ENCODE measurements at places on chromosomes 1 and 21. TPM values are rescaled to one million over a fixed set of nuclear protein-coding genes. Genes with fewer than 3 reads are reported as not detected.
A peak's percentile ranks its signal among the peaks of the same experiment; 100 is the strongest.

DNA sequence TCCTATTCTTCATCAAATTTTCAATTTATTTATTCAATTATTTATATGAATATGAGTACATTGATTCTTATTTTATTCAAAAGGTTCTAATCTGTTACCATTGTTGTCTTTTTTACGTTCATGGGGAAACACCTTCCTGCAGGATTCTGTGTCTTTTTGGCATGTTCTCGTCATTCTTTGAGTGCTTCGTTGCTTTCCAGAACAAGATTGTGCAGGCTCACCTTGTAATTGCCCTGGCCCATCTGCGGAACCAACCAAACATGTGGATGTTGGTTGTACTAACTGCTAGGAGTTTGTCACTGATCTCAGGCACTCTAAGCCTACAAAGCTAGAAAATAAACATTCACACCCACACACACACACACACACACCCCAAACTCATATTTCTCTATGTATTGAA, 182.1 kb downstream of the TTLL7 start:
- no peaks in the 10 kb centered on the region for H3K36me3 ChIP-seq
- DNase-seq: no peak
- H3K4me3 ChIP-seq: no peak overlapping the region

DNA sequence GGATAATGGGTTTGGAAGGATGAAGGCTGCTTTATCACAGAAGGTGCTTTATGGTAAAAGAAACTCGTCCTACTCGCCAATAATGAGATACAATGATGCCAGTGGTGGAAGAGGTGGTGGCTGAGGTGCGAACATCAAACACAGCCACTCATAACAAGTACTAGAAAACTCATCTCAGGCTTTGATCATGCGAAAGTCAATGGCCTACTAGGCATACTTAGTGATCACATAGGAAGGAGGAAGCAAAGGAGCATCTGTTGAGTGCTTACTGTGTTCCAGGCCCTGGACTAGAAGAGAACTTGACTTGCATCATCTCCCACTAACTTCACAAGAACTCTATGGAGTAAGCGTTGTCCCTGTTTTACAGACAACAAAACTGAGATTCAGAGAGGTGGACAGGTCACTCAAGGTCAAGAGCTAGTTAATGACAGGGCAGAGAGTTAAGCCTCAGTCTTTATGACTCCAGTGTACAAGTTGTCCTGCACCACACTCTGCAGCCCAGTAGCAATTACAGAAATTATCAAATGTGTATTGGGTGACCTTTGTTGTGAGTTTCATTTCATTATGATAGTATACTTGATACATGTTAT, 33.6 kb downstream of the RUNX1 start:
- no peak overlapping the region for H3K27ac ChIP-seq
- H3K36me3 ChIP-seq: no peaks in the 10 kb centered on the region
- no peak overlapping the region for H3K4me3 ChIP-seq

DNA sequence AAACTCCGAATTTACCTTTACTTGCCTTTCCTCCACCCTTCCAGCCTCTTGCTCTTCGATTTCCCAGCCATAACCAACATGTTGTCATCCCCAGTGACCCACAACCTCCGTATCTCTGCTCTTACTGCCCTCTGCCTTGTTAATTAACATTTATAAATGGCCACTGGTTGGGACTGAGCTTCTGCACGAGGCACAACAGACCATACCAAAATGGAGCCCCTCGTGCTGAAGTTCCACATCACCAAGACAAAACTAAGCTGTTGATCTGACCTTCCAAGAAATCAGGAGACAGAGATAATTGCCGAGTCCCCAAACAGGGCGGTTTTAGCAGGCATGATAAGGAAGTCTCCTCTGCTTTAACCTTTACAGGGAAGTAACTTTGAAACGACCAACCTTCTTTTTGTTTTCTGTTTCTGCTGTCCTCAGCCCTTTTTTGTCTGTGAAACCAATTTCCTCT, 71.9 kb downstream of the NMNAT2 start:
- H3K27ac ChIP-seq: no peak overlapping the region
- H3K4me3 ChIP-seq: no peak overlapping the region
- no peaks in the 10 kb centered on the region for H3K4me1 ChIP-seq
- no peaks in the 10 kb centered on the region for H3K36me3 ChIP-seq

GRCh38 chr1:41363591-41364320, 2.5 kb downstream of the FOXO6 start:
- no peaks in the 10 kb centered on the region for H3K27me3 ChIP-seq
- H3K36me3 ChIP-seq: no peaks in the 10 kb centered on the region
- H3K4me3 ChIP-seq: no peak overlapping the region
- H3K27ac ChIP-seq: no peak overlapping the region
- no peak for DNase-seq
- peaks cover 11% of the 10 kb centered on the region for H3K4me1 ChIP-seq

DNA sequence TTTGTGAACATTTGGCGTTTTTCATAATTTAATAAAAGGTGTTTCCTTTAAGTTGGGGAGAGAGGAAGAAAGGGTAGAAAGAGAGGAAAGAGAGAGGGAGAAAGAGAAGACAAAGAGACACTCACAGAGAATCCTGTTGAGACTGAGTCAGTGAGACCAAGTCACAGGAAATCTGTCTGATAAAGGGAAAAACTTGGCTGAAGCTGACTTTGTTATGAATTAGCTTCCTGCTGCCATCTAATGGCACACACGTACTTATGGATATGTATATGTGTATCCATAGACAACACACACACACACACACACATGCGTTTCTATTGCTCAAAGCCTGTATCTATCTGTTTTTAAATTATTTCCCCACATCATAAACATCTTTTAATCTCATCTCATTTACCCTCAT, 42.5 kb upstream of the DISC1 start:
- no peaks in the 10 kb centered on the region for H3K36me3 ChIP-seq
- H3K4me1 ChIP-seq: no peaks in the 10 kb centered on the region
- H3K4me3 ChIP-seq: no peak overlapping the region
- DNase-seq: peak; percentile 33

TRIM17 gene
- not detected for total RNA-seq

FCRL5 gene
- total RNA-seq: not detected

DNA sequence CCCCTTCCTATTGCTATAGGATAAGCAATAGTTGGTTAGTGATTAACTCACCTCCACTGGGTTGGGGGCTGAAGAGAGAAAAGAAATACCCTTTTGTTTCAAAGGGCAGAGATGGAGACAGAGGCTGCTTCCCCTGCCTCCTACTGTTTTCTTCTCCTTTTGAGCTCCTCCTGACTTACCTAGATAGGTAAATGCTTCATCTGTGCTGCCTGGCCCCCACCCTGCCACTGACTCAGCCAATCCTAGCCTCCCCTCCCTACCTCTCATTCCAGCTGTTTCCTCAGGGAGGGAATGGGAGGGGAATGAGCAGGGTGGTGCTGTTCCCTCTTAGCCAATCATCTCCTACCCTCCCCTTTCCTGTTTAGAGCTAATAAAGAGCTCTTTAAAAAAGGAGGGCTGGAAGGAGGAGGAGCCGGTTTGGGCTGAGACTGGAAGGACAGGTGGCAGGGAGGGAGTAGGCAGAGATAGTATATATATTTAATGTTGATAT, at the start of gene C1orf116:
Gene C1orf116 (minus strand): TSS at position 229 of the 490 bp plus-strand sequence. CDS start 5,158 bp downstream, outside the sequence.
- peak within 1 kb of the TSS; percentile 46 for H3K4me3 ChIP-seq
- H3K36me3 ChIP-seq: no peaks in the 10 kb centered on the region
- H3K27ac ChIP-seq: no peak within 1 kb of the TSS

DNA sequence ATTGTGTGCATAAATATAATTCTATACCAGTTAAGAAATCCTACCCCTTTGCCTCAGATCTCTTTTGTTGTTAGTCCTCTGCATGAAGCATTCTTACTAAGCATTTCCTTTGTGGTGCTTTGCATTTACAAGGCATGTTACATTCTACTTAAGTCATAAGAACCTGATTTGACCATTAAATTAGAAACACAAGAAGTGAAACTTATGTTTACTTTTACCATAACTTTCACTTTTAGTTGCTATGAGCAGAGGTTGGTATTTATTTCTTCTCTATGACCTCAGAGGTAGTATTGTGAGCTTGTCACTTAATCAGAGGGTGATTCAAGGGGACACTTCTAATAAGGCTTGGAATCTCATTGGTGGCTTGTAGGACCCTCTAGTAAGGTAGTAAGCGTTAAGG, 9.0 kb downstream of the FAM20B start:
- H3K4me3 ChIP-seq: no peak overlapping the region
- H3K27ac ChIP-seq: no peak overlapping the region
- H3K36me3 ChIP-seq: no peaks in the 10 kb centered on the region
- DNase-seq: no peak
- H3K4me1 ChIP-seq: peaks cover 18% of the 10 kb centered on the region

FAM72D gene
- total RNA-seq: 16.3 TPM

- no peaks in the 10 kb centered on the region for H3K27me3 ChIP-seq
- no peak overlapping the region for H3K4me3 ChIP-seq
- H3K4me1 ChIP-seq: peaks cover 20% of the 10 kb centered on the region
Observed at GRCh38 chr1:183040547-183040971, 17.3 kb downstream of the LAMC1 start.

GRCh38 chr21:44087426-44088400, 19.5 kb upstream of the PWP2 start:
- no peak for DNase-seq
- H3K4me3 ChIP-seq: no peak overlapping the region
- no peak overlapping the region for H3K27ac ChIP-seq
- H3K36me3 ChIP-seq: peaks cover 22% of the 10 kb centered on the region
- no peaks in the 10 kb centered on the region for H3K27me3 ChIP-seq
- H3K4me1 ChIP-seq: no peaks in the 10 kb centered on the region

GRCh38 chr1:11790880-11791715, 14.7 kb downstream of the MTHFR start:
- no peaks in the 10 kb centered on the region for H3K36me3 ChIP-seq
- H3K27me3 ChIP-seq: no peaks in the 10 kb centered on the region
- H3K27ac ChIP-seq: peak overlapping the region; percentile 37
- DNase-seq: peak; percentile 72
- H3K4me1 ChIP-seq: peaks cover 71% of the 10 kb centered on the region

DNA sequence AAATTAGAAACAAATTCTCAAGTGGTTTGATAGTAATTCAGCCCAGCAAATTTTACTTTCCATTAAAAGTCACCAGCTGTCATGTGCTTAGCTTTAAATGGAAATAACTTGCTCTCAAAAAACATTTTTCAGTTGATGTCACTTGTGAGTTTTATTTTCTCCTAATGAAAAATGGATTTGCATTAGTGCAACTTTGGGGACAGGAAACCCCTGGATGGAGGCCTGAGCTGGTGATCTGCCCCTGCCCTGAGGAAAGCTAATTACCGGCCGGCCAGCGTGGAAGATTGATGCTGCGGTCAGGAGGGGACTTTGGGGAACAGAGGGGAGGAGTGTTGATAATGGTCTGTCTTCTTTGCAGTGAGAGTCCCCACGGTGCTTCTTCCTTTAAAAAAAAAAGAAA, 66.8 kb upstream of the ANGPTL1 start:
- DNase-seq: no peak
- no peaks in the 10 kb centered on the region for H3K27me3 ChIP-seq
- no peak overlapping the region for H3K4me3 ChIP-seq
- no peaks in the 10 kb centered on the region for H3K4me1 ChIP-seq
- no peaks in the 10 kb centered on the region for H3K36me3 ChIP-seq
- H3K27ac ChIP-seq: no peak overlapping the region

DNA sequence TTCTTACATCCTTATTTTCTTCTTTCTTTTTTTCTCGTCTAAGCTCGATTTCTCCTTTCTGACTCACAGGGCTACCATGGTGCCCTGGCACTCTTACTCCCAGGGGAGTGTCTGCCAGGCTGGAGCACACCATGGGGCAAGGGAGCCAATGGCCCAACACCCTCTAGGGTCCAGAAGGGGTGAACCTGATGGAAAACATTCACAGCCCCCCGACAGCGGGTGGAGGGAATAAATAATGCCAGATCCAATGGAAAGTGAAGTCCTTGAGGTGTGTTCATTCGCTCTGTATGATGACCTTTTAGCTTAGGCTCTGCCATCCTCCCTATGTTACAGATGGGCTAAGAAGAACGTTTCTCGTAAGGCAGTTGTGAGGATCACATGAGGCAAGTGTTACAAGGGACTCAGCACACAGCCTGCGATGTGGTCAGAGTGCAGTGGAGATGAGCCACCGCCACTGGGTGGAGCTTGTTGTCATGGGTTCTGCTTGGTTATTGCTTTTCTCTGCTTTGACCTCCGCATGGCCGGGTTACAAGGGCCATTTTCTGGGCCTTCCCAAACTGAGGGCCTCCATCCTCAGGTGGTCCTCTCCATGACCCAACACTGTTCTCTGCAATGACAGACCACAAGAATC, 3.5 kb upstream of the FCMR start:
- H3K27me3 ChIP-seq: no peaks in the 10 kb centered on the region
- peaks cover 9% of the 10 kb centered on the region for H3K4me1 ChIP-seq
- H3K27ac ChIP-seq: no peak overlapping the region
- H3K4me3 ChIP-seq: no peak overlapping the region

DNA sequence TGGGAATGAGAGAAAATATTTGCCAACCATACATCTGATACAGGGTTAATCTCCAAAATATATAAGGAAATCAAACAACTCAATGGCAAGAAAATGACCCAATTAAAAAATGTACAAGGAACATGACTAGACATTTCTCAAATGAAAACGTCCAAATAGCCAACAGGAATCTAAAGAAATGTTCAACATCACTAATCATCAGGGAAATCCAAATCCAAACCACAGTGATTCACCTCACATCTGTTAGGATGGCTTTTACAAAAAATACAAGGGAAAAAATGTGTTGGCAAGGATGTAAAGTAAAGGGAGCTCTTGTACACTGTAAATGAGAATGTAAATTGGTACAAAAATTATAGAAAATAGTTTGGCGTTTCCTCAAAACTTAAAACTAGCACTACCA, 54.7 kb upstream of the ZRANB2 start:
- H3K36me3 ChIP-seq: no peaks in the 10 kb centered on the region
- no peak for DNase-seq
- H3K27me3 ChIP-seq: no peaks in the 10 kb centered on the region
- no peak overlapping the region for H3K4me3 ChIP-seq
- no peaks in the 10 kb centered on the region for H3K4me1 ChIP-seq
- H3K27ac ChIP-seq: no peak overlapping the region

OR6K3 gene
- total RNA-seq: not detected

DNA sequence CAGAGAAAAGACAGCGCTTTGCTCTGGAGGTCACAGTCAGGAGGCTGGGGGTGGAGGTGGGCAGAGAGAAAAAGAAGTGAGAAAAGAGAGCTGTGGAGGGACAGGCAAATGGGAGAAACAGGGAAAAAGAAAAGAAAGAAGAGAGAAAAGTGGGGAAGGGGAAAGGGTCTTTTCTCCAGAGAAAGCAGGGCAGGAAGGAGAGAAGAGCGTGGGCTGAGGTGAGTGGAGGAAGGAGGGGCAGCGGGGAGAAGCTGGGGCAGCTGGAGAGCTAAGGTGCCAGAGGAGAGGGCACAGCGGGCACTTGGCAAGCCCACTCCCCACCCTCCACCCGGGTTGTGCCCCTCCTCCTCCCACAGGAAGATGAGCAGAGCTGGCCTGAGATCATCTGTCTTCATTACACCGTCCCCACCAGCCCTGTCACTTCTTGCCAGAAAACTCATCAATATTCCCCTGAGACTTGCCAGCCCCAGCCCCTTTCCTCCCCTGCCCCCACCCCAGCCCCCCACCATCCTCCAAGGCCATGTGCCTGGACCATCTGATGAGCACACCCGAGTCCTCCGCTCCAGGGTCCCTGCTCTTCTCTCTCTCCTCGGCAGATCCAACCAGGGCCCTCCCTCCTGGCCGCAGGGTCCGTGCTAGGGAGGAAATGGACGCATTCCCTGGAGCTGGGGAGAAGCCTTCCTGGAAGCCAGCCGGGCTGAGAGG, 17.0 kb upstream of the BLACAT1 start:
- DNase-seq: no peak
- no peak overlapping the region for H3K27ac ChIP-seq
- peaks cover 8% of the 10 kb centered on the region for H3K4me1 ChIP-seq
- H3K4me3 ChIP-seq: no peak overlapping the region
- no peaks in the 10 kb centered on the region for H3K36me3 ChIP-seq
